NCI-H187 (cell line): ENCODE measurements at places on chromosomes 1 and 21.
A peak's percentile ranks its signal among the peaks of the same experiment; 100 is the strongest.

DNA sequence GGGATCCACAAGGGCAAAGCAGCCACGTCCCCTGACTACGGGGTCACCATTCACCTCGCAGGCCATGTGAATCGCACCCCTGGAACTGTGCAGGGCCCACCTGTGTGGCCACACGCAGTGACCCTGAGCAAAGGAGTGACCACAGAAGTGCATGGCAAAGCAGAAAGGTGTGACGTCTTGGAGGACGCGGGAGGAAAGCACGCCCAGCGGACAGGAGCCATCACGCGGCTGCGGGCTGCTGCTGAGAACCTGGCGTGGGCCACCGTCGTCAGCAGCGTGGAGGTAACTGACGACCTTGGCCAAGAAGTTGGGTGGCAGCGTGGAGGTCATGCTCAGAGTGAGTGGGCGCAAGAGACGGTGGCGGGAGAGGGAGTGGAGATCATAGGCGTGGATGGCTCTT lies 76.7 kb upstream of the C1orf174 start:
- DNase-seq: no peak

- no peak for DNase-seq
Observed at GRCh38 chr1:220135755-220136154, 41.8 kb downstream of the IARS2 start.

GRCh38 chr1:59409549-59409948 lies 112.7 kb downstream of the FGGY start:
- no peak for DNase-seq

- DNase-seq: no peak
Observed at GRCh38 chr1:229694053-229694693, 68.1 kb downstream of the URB2 start.

GRCh38 chr1:9385801-9386573 lies 93.3 kb downstream of the SPSB1 start:
- DNase-seq: no peak

- DNase-seq: peak; percentile 90
Observed at GRCh38 chr1:1157426-1157913, 16.2 kb upstream of the TTLL10 start.

DNA sequence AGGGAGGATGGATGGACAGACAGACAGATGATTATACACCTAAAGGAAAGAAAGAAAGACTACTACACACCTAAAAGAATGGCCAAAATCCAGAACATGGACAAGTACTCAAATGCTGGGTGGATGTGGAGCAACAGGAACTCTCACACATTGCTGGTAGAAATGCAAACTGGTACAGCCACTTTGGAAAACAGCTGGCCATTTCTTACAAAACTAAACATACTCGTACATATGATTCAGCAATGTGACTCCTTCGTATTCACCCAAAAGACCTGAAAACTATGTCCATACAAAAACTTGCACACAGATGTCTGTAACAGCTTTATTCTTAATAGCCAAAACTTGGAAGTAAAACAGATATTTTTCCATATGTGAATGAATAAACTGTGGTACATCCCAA lies 51.3 kb downstream of the PRPF38A start:
- no peak for DNase-seq

DNA sequence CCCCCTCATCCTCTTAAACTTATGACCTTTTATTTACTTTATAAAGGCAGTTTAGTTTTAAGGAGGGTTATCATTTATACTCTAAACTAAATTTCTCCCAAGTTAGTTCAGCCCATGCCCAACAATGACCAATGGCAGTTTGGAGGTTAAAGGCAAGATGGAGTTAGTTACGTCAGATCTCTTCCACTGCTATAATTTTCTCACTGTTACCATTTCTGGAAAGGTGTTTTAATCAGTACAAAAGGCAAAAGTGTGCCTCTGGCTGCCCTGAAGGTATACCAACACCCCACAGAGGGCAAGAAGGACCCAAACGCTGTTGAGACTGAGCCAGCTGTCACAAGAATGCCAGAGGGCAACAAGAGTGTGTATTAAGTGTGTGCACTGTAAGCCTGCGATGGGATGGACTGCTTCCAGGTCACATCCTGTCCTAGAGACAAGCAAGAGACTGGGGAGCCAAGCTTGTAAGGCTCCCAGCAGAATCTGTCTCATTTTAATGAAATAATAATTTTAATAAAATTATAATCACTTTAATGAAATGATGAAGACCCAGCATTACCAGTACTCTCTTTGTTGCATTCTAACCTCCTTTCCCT lies 32.5 kb upstream of the FAM89A start:
- no peak for DNase-seq

DNA sequence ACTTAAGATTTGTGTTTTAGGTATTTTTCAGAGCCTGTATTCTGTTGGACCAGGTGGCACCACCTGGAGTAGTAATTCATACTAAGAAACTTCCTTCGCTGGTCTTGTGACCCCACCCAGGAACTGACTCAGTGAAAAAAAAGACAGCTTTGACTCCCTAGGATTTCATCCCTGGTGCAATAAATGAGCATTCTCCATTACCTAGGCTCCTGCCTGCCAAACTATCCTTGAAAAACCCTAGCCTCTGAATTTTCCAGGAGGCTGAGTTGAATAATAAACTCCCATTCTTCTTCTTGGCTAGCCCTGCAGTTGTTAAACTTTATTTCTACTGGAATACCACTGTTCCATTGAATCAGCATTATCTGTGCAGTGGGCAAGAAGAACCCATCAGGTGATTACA lies 10.6 kb upstream of the RGS18 start:
- no peak for DNase-seq

GRCh38 chr21:29803191-29803590 lies 136.6 kb downstream of the GRIK1 start:
- DNase-seq: no peak

DNA sequence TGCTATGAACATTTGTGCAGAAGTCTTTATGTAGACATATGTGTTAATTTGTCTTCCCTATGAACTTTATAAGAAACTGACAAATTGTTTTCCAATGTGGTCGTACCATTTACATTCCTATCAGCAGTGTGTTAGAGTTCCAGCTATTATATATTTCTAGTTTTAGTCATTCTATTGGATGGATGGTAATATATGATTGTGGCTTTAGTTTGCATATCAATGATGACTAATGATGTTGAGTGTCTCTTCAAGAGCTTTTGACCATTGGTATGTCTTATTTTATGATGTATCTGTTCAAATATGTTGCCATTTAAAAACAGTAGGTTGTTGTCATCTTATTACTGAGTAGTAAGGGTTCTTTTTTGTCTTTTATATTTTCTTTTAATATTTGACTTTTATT lies 16.2 kb upstream of the ZNF326 start:
- no peak for DNase-seq

DNA sequence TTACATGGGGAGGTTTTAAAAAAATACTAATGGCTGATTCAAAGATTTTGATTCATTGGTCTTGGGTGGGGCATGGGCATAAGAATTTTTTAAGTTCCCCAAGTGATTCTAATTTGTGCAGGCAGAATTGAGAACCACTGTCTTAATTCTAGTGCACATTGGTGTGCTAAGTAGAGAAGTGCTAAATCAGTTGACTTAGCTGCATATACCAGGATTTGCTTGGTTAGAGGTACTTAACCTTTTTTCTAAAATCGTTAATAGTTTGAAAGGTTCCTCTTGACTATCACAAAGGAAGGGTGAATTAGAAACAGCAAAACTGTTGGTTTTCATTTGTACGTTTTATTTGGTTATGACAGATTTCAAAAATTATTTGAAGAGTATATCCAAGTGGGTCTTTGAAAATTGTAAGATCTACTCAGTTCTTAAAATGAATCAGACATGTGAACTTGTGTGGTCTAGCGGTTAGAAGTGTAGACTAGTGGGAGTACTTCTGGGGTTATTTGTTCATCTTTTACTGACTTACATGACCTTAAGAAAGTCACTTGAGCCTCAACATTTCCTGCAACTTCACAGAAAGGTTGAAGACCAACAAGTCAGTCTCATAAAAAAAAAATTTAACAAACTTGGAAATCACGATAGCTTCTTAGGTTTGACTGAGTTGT lies 66.7 kb downstream of the RPAP2 start:
- DNase-seq: no peak

DNA sequence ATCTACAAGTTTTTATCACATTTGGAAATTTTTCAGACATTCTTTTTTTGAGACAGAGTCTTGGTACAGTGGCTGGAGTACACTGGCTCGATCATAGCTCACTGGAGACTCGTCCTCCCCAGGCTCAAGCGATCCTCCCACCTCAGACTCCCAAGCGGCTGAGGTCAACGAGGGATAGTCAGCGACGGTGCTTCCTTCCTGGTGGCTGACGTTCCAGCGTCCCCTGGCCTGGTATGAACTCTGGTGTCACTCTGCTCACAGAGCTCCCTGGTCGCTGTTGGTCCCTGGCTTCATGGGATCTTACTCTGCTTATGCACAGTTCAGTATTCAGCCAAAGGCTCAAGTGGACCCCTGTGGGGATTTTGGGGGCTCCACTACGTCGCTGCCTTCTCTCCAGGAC lies 3.5 kb upstream of the ARHGEF16 start:
- DNase-seq: no peak

DNA sequence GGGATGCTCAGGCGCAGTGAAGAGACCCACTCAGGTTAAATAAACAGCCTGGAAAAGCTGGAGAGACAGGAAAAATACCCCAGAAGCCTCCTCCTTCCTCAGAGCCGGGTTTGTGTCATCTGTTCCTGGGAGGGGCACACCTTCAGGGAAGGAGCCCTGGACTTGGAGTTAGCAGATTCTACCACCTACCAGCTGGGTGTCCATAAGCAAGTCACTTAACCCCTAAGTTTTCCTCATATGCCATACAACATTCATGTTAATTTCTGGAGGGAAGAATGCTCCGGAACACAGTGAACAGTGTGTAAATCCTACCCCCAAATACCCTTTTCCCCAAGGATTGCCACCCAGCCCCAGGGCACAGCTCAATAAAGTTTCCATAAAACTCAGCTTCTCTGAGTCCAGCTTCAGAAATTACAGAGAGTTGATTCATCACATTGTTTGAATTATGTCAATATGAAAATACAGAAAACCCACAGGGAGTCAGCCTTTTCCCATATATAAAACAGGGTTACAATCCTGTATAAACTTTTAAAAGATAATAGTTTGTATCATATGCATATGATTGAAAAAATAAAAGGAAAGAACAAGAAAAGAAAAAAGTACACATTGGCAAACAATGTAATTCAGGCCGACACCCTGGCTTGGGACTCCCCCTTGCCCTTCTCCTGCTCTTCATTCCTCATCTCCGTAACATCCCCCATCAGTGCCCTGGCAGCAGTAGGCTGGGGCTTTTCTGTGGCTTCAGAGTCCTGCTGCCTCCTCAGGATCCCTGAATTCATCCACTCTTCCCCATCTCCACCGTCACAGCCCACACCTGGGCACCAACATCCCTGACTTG lies 291.8 kb upstream of the USP24 start:
- no peak for DNase-seq

- no peak for DNase-seq
Observed at GRCh38 chr1:192901500-192901899, 92.7 kb downstream of the RGS2 start.

GRCh38 chr1:31574749-31575368 lies 1.5 kb upstream of the TINAGL1 start:
- no peak for DNase-seq

DNA sequence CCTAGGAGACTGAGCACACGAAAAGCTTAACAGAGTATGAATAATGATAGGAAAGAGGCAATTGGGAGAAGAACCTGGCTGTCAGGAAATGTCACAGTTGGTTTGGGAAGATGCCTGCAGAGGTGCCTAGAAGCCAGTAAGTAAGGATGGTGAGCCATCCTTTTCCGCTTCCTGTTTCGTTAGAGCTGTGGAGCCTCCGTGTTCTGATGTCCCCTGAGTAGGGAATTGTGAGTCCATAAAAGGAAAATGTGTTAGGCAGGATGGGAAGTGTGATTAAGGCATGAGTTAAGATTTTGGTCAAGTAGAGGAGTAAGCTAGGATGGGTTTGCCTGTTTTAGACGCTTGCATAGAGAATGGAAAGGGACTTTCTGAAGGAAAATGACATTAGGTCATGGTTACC lies 9.0 kb downstream of the CLIC4 start:
- no peak for DNase-seq

GRCh38 chr21:46368533-46369285 lies 44.8 kb downstream of the PCNT start:
- DNase-seq: no peak

DNA sequence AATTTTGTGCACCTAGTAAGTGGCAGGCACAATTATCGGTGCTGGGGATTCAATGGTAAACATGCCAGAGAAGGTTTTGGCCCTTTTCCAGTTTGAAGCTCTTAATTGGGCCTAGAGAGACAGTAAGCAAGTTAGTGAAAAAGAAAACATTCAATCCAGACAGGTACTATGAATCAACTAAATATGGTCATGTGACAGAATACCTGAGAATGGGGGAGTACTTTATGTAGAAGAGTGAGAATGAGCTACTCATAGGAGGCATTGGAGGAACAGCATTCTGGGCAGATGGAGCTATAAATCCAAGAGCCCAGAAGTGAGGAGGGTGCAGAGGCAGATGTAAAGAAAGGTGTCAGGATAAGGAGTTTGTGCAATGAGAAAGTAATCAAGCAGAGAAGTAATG lies 1017.9 kb downstream of the ADGRL2 start:
- DNase-seq: no peak

DNA sequence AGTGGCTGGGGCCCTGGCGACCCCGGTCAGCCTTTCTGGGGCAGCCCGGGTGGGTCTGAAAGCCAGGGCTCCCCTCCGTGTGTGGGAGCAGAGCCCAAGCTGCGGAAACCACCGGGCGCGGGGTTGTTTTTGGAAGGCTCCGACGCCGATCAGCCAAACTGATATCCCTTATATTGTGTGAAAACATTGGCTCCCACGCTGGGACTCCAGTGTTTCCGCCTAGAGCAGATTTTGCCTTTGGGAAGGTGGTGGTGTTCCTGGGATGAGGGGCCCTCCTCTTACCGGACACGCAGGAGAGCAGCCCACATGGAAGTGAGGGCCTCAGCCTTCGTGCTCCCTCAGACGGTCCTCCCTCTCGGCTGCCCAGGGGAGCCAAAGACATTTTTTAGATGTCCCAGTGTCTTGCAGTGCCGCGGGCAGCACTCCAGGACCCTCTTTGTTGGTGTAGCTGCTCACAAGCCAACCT lies 54.3 kb downstream of the NGF start:
- DNase-seq: no peak

DNA sequence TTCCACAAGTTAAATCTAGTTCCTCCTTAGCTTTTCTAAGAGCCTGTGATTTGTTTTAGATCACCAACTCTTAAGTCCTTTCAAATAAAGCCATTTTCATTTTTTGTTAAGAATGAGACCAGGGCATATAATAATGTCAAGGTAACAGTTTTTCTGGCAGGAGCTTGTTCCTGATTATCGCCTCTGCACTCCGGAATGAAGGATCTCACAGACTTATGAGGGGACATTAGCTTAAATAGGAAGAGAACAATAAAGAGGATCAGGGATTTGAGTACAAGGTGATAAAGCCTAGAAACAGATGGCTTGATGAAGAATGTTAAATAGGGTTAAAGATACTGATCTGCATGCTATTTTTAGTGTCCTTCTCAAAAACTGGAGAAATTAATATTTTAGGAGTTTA lies 13.6 kb upstream of the OTUD7B start:
- no peak for DNase-seq

DNA sequence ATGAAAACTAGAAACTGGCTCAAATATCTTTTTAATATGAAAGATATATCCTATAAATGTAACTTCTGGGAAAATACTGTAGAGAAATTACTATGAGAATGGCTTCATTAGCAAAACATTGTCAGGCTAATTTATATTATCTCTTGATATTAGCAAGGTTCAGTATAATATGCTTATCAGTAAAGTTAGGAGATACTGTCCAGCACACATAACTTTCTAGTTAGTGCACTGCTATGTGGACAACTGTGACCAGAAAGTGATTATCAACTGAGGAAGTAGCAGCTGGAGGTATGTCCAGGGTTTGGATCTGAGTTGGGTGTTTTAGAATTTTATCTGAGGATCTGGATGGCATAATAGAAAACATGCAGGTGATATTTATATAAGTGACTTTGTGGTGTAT lies 7.5 kb downstream of the LRRC8C start:
- no peak for DNase-seq
